ENCODE measurements at places on chromosomes 13 and 19.

DNA sequence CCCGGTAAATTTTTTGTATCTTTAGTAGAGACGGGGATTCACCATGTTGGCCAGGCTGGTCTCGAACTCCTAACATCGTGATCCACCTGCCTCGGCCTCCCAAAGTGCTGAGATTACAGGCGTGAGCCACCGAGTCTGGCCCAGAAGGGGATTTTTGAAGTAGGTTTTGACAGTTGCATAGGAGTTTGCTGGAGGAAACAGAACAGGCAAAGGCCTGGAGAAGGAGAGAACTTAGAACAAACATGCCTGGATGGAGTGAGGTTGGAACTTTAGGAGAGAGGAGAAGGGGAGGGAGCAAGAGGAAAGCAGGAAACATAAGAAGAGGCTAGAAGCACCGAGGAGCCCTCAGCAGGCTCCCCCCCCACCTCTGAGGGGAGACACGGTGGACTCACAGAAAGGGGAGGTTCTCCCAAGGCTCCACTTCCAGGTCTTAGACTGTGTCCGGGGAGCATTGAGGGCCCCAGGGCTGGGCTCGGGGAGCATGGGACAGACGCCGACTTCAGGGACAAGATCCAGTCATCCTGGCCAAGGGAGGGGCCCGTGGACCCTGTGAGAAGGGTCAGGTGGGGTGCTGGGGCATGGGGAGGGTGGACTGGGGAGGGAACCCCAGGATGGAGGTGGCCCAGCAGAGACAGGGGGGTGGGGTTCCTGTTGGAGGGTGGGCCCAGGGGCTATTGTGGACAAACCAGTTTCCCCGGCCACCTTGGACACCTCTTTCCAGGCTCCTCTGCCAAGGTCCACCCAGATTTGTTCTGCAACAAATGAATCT, 1.8 kb upstream of the FBN3 start:
- DNase-seq, result no peak

- peak; percentile 66 for DNase-seq
Observed at GRCh38 chr19:58033741-58034476, at the start of gene ZSCAN1. Gene ZSCAN1, plus strand, starts transcription at chr19:58034025. Its CDS starts 3,812 bp downstream, at chr19:58037837.

DNA sequence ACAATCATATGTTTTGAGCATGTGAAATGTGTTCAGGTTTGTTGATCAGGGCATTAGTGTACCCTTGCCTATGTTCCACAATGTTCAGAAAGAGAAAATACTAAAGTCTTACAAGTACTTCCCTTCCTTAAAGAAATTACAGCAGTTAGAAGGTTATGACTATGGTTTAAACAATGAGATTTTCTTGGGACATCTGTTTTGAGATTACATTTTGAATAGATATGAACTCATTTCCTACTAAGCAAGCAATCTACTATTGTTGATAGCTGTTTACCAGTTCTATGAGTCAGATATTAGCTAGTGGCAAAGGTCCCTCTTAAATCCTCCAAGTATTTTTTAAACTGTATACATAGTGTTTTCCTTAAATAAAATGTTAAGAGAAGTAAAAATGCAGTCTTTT, 241.3 kb downstream of the DACH1 start:
- no peak for DNase-seq

DNA sequence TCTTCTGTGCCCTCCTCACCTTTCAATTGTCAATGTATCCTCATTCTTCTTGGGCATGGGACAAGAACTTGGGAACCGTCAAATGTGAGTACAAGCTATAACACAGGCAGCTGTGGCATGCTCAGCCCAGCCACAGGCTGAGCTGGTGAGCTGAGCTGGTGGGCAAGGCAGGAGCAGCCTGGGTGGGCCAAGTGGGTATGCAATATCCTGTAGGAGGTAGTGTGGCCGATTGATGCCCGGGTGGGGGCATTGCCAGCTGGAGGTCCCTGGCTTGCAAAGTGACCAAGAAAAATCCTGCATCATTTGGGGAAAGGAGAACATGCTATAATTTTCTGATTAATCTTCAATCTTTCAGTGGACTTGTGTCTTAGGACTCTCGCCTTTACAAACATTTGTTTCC, 507.2 kb upstream of the SLC10A2 start:
- no peak for DNase-seq

GRCh38 chr13:109145631-109146030, 516.2 kb downstream of the MYO16 start:
- peak; percentile 19 for DNase-seq

GRCh38 chr13:56953965-56954364, 186.8 kb upstream of the PRR20A start:
- DNase-seq, result no peak

DNA sequence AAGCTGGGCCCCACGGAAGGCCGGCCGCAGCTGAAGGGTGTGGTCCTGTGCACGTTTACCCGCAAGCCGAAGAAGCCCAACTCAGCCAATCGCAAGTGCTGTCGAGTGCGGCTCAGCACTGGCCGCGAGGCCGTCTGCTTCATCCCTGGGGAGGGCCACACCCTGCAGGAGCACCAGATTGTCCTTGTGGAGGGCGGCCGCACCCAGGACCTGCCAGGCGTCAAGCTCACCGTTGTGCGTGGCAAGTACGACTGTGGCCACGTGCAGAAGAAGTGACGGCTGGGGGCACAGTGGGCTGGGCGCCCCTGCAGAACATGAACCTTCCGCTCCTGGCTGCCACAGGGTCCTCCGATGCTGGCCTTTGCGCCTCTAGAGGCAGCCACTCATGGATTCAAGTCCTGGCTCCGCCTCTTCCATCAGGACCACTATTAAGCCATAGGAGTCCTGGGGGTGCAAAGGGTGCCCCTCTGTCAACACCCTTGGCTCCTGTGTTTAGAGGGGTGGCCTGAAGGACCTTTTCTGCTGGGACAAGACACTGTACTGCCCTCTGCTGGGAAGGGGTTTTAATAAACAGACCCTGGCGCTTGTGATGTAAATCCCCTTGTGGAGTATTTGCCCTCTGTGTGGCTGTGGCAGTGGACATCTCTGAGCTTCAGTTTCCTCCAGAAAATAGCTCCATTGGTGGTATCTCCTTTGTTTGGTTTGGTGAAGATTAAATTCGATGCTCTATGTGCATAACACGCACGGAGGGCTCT, 1.9 kb downstream of the MRPS12 start:
- DNase-seq, result peak; percentile 61

GRCh38 chr19:10299545-10300458, 9.8 kb downstream of the ZGLP1 start:
- DNase-seq, result no peak

GRCh38 chr13:80000684-80001509, 340.0 kb downstream of the SPRY2 start:
- no peak for DNase-seq

DNA sequence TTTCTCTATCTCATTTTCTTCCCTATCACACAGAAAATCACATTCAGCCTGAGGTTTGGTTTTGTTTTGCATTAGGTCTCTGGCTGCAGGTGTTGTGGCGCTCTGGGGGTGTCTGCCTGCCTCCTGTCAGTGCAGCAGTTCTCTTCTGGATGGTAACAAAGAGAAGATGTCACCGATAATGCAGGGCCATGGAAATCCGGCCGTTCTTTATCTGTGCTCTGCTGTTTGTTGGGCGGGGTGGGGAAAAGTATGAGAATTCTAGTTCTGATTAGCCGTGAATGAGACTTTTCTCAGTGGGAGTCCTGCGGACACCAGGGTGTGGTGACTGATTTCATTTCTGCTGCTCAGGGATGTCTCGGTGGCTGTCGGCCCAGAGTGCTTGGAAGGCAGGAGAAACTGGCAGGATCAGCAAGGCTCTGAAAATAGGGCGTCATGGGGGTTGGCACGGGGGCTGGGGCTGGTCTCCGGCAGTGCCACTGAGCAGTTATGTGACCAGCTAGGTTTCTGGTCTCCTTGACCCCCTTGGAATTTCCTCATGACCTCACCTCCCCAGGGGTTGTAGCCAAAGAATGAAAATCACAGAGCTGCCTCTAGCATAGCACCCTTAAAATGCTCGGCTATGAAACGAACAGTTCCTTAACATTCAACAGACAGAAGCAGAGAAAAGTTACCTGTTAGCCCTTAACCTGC, 5.0 kb downstream of the RNF113B start:
- no peak for DNase-seq

DNA sequence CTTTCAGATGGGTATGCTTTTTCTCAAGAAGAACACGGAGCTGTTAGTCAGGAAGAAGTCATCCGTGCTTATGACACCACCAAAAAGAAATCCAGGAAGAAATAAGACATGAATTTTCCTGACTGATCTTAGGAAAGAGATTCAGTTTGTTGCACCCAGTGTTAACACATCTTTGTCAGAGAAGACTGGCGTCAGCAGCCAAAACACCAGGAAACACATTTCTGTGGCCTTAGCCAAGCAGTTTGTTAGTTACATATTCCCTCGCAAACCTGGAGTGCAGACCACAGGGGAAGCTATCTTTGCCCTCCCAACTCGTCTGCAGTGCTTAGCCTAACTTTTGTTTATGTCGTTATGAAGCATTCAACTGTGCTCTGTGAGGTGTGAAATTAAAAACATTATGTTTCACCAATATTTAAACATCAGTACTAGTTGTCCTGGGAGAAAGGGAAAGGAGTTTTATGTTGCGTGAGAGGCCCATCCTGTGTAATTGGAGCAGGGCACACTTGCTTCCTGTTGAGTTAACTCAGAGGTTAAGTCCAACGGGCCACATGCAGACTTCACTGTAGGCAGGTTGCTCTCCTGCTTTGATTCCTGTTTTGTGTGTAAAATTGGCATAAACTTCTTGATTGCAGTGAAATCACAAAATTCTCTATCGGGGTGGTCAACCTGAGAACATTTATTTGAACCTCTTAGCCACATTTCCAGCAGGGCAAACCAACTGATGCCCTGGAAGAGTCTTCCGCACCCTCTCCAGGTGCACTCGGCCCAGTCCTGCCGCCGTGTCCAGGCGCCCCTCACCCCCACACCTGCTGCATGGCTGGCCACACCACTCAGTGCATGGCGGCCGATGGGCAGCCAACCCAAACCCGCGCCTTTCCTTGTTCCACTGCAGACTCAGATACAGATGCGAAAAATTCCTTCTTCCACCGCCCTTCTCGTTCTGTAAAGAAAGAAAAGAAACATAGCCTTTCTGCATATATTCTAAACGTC, 31.6 kb downstream of the SHISA2 start:
- no peak for DNase-seq

GRCh38 chr19:31988256-31988655, 357.2 kb upstream of the ZNF507 start:
- no peak for DNase-seq

DNA sequence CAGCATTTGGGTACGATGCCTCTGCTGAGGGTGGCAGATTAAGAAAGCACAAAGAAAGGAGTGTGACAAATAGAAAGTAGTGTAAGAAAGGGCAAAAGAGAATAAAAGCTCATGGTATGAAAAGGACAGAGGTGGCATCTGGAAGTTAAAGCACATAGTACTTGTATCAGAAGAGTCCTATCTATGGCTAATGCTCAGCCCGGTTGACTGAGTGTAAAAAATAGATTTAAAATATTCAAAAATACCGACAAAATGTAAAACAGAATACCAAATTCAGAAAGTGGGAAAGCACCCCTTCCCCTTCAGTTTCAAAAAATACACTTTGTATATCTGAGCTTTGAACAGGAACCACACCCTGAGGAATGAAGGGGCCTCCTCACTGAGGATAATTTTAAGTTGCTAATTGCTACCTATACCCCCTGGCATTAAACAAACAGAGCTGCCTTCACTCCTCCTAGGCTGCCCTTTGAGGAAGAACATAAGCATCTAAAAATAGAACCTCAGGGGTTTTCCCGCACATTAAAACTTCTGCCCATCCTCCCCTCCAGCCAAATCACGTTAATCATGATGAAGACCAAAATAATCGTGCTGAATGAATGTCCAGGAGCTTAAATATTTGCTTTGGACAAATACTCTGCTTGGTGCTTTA, 43.3 kb downstream of the DLEU7 start:
- no peak for DNase-seq

GRCh38 chr19:6286676-6287075, 6.9 kb upstream of the MLLT1 start:
- no peak for DNase-seq

- DNase-seq, result no peak
Observed at GRCh38 chr13:106357198-106357597, 178.3 kb downstream of the EFNB2 start.

- no peak for DNase-seq
Observed at GRCh38 chr19:8131517-8131916, 17.9 kb downstream of the FBN3 start.

GRCh38 chr19:16834747-16835146, 5.5 kb downstream of the SIN3B start:
- no peak for DNase-seq

- no peak for DNase-seq
Observed at GRCh38 chr13:20101467-20102316, 59.2 kb downstream of the GJA3 start.

- no peak for DNase-seq
Observed at GRCh38 chr19:31145007-31145406, 204.2 kb downstream of the TSHZ3 start.

All from CD4-positive, alpha-beta T cell treated with Interleukin-4 for 1 hour (primary cell).